ENCODE measurements at places on chromosomes 5 and 9.

- DNase-seq: no peak
Observed at GRCh38 chr5:133935667-133935940, 32.8 kb downstream of the C5orf15 start.

DNA sequence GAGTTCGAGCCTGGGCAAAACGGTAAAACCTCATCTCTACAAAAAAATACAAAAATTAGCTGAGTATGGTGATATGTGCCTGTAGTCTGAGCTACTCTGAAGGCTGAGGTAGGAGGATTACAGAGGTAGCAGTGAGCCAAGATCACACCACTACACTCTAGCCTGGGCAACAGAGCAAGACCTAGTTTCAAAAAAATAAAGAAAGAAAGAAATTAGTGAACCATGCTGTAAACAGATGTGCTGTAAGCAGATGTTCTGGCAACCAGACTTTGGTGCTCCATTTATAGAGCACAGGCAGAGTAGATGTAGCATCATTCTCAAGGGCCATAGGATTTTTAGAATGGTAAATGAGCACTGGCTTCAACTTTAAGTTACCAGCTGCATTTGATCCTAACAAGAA is 115.4 kb downstream of the ST8SIA4 start:
- DNase-seq: no peak

GRCh38 chr9:108241384-108242073 is 614.3 kb downstream of the ACTL7B start:
- no peak for DNase-seq

- no peak for DNase-seq
Observed at GRCh38 chr5:55483885-55484284, 50.9 kb downstream of the PLPP1 start.

- no peak for DNase-seq
Observed at GRCh38 chr5:3854188-3854821, 258.7 kb downstream of the IRX1 start.

DNA sequence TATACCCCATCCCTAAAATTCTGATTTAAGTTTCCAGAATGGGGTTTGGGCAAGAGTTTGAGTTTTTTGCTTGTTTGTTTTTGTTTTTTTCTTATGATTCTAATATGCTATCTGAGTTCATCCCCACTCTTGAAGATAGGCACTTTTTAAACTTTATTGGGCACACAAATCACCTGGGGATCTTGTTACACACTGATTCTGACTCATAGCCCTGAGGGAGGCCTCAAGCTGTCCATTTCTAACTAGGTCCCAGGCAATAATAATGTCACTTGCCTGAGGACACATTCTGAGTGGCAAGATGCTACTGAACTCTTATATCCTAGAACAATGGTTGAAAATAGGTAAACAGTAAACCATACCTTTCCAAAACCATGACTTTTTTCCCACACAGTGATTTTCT is 22.8 kb upstream of the ABLIM3 start:
- no peak for DNase-seq
